ENCODE measurements at places on chromosomes 3 and 15.

- DNase-seq, result no peak
Observed at GRCh38 chr15:57591822-57592367, at the start of gene MYZAP. Gene MYZAP, plus strand, starts transcription at chr15:57591904. Its CDS starts 131 bp downstream, at chr15:57592035.

GRCh38 chr3:56196700-56197099, 271.6 kb downstream of the ERC2 start:
- DNase-seq, result no peak

- no peak for DNase-seq
Observed at GRCh38 chr3:168968609-168969008, 694.9 kb downstream of the MECOM start.

GRCh38 chr15:56244038-56244810, 545 bp upstream of the RFX7 start:
- no peak for DNase-seq

DNA sequence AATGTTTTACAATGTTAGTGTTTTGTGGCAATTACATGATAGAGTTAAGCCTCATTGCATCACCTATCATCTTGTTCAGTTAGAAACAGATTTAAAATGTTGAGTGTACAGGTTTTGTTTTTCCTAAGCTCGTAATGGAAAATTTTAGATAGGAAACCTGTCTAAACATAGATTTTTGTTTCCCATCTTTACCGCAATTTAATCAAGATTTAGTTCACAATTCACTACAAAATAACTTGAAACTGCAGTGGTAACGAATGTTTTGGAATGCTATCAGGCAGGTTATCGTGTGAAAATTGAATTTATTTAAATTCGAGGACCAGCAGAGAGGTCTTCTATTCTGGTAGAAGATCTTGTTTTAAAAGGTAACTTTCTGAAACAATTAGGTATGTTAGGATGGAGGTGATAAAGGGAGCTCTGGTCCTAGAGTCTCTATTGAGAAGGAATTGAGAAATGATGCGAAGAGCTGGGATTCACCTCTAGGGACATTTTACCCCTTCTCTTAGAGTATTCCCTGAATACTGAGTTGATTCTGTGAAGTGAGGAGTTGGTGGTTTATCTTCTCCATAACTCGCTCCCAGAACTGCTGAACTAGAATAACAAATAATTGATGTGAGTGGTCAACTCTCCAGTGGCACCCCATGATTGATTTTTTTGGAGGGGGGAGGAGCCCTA, 1.4 kb downstream of the DOCK3 start:
- no peak for DNase-seq

DNA sequence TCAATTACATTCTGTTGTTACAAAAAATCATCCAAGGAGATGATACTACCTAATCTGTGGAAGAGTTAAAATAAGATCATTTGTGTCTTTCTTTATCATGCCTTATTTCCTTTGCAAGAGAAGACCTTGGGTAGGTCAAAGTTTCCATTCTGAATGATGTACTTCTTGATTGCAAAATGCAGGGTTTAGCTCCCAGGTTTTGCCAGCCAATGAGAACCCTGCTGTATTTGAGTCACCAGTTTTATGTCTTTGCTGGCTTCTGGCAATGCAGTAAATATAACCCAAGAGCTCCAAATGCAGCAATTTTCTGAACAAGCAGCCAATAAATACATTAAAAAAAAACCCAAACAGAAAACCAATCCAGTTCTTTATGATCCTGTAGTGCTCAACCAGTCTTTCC, 204.9 kb downstream of the CADPS start:
- DNase-seq, result no peak

GRCh38 chr3:138686771-138687221, 78.2 kb downstream of the FAIM start:
- DNase-seq, result no peak

- no peak for DNase-seq
Observed at GRCh38 chr15:69784798-69785566, 312.7 kb downstream of the TLE3 start.

Data from stimulated activated CD8-positive, alpha-beta memory T cell treated with anti-CD3 and anti-CD28 coated beads, Interleukin-4, amount 100 ng/mL, for 1 hour (primary cell).